ENCODE measurements at places on chromosomes 2 and 18.
A peak's percentile ranks its signal among the peaks of the same experiment; 100 is the strongest.

DNA sequence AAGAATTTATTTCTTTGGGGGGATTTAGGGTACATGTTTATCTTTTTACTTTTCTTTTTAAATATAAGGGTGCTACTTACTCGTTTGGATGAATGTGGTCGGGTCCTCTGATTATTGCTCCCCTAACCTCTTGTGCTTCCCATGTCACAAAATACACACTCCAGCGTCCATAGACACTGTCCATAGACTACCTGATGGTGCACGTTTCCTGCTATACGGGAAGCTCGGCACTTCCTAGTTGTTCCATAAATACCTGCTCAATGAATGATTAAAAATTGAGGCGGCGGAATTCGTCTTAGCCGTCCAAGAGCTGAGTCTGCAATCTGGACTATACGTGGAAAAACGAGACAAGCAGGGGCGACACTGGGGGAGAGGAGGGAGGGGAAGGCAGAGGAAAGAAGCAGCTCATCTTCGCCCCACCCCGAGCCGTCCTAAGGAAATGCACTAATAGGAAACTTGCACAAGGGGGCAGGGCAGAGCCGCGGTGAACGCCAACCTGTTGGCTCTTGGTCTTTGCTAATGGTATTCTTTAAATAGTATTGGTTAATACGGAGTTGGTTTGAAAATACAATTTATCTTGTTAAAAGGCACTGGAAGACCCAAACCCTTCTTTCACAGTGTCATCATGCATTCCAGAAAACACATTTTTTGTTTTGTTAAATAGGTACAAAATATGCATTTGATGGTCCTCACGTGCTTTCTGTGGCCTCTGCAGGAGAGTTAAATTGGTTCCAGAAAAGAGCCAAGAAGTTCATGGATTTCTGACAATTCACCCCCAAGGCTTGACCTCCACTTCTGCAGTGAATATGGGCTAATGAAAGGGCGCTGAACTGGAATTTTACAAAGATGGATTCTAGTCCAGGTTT lies 73.0 kb upstream of the KCTD1 start:
- no peak for DNase-seq

DNA sequence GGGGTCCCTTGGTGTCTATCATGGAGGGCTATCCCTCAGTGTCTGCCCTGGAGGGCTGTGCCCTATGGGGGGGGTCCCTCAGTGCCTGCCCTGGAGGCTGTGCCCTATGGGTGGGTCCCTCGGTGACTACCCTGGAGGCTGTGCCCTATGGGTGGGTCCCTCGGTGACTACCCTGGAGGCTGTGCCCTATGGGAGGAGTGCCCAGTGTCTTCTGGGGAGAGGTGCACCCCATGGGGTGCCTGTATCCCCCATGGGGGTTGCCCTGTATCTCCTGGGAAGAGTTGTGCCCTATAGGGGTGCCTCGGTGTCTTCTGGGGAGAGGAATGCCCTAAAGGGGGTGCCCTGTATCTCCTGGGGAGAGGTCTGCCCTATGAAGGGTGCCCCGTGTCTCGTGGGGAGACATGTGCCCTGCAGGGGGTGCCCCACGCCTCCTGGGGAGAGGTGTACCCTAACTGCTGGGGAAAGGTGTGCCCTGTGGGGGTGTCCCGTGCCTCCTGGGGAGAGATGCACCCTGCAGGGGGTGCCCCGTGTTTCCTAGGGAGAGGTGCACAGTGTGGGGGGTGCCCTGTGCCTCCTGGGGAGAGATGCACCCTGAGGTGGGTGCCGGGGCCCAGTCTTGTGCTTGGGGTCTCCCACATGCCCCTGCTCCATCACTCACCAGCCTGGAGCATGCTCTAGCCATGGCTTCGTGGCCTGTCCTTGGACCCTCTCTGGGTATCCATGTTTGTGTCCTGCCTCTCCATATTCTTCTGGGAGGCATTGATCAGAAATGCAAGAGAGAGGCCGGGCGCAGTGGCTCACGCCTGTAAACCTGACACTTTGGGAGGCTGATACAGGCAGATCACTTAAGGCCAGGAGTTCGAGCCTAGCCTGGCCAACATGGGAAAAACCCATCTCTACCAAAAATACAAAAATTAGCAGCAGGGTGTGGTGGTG lies 215.6 kb downstream of the HDAC4 start:
- DNase-seq, result peak; percentile 14

GRCh38 chr18:55694291-55694690 lies 106.3 kb upstream of the TCF4 start:
- DNase-seq, result no peak

DNA sequence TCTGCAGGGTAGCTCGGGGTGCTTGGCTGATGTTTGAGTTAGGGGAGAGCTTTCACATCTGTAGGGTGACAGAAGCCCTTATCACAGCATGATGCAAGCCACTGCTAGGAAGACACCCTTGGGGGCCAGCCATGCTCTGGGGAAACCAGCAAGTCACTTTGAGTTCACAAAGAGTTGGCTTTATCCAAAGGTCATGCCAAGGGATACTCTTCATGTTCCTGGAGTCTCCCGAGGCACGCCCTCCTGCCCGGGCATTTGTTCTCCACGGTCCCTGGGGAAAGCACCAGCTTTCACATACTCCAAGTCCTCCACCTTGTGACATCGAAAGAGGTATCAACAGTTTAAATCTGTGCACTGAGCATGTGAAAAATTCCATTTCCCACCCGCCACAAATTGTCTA lies 227.7 kb downstream of the VAPA start:
- DNase-seq, result no peak

GRCh38 chr2:218284106-218284811 lies 8.0 kb downstream of the TMBIM1 start:
- DNase-seq, result no peak

DNA sequence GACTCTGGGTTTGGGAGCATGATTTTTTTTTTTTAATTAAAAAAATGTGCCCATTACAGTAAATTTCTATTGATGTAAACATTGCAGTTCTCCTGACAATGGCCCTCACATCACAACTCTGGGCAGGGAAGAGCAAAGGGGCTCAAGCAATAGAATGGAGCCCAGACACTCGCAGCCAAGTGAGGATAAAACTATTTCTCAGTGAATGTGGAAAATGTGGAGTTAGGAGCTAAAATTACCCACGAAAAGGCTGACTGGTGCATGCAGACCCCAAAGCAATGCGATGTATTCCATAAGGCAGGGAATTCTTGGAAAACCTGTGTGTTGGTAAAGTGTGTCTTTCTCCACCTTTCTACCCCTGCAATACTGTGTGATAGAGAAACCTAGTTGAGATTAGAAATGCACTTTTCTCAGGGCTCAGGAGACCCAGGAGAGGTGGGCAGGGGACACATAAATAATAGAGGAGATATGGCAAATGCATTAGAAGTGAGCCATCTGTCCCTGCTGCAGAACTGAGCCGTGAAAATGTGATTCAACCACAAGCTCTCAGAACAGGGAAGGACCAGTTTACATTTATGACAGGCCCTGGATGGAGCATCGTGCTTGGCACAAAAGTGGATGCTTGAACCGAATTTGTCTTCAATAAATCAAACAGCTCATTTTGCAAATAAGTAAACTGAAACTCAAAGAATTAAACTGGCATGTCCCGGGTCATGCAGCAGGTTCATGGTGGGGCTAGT lies 100.1 kb downstream of the MYCN start:
- DNase-seq, result no peak

Measured in omental fat pad (tissue), 4 donors.